ENCODE measurements at places on chromosomes 4 and X.

DNA sequence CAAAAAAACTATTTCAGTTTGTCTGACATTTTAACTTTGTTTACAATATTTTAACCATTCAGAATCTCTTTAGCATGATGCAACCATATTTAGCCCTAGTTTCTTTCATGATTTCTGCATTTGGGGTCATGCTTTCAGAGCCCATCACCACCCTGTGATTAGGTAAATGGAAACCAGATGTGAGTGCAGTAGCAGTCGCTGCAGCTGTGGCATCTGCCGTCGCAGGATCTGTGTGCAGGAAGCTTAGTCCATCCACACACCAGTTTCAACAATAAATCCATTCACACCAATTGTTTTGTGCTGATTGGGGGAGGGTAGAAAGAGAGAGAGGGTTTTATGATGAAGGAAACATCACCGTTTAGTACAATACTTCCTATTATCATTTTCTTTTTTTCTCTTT lies 130.5 kb downstream of the CPEB2 start:
- no peak for DNase-seq

GRCh38 chr4:25624616-25625015 lies 31.0 kb upstream of the SLC34A2 start:
- DNase-seq: no peak

- no peak for DNase-seq
These were observed 74.4 kb upstream of the NAP1L2 start for GRCh38 chrX:73289039-73289438.

DNA sequence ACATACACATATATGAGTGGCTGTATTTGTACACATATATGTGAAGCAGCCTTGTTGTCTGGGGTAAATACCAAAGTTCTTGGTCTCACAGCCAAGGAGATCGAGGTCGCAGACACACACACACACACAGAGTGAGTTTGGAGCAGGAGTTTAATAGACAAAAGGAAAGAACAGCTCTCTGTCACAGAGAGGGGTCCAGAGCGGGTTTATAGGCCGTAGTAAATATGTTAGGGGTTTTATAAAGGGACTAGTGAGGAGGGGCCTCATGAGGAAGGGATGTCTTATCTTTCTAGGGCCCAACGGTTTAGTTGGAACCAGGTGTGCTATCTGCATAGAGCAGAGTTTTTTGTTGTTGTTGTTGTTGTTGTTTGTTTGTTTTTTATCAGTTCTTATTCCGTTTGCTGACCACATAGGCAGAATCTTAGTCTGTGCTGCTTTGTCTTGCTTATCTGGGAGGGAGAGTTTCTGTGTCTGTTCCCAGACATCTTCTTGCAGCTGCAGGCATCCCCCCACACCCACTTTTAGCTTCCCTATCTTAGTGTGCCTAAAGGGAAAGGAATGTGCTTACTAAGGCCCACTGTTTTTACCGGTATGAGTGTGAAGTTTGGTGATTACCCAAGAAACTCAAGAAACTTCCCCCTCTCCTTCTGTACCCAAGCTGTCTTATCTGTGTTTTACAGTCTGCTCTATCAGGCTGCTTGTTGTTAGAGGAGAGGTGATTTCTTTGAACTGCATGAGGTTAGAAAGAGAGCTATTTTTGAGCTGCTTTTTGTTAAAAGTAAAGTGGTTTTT lies 91.9 kb downstream of the TENT5D start:
- DNase-seq: peak; percentile 43

DNA sequence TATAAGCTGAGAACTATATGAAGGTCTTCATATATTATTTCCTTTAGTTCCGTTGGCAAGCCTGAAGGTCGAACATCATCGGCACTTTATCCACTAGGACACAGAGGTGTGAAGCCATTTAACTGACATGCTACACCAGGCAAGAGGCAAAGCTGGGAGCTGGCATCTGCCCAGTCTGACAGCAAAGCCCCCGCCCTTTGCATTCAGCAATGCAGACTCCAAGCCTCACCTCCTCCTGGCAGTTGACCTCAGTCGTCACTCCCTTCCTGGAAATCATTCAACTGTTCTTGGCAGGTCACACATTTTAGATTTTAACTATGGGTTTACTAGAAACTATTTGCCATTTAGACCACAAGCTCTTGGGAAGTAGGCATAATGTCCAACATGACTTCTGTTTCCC lies 135.8 kb upstream of the FRG1 start:
- DNase-seq: no peak

DNA sequence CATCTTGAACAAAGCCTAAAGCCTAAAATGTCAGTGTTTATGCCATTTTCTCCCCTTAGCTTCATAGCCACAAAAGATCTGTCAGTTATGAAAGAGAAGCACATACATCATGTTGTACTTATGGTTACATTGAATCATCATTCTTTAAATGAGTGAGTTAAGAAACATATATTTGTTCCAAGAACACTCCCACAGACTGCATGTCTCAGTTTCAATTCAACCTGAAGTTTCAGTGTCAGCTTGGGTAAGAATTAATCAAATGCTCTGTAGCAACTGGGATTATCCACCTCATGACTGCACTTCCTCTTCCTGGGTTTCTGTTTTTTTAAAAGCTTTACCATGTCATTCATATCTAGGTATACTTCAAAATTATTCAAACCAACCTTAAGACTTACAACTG lies 3.9 kb upstream of the TMPRSS11B start:
- peak; percentile 4 for DNase-seq

DNA sequence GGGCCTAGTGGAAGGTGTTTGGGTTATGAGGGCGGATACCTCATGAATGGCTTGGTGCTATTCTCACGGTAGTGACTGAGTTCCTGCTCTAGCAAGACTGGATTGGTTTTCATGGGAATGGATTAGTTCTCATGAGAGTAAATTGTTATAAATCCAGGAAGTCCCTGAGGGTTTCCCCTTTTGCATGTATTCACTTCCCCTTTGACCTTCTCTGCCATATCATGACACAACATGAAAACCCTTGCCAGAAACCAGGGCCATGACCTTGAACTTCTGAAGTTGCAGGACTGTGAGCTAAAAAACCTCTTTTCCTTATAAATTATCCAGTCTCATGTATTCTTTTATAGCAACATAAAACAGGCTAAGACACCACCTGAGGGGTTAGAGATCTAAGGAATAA lies 529.7 kb upstream of the RPS6KA3 start:
- no peak for DNase-seq

DNA sequence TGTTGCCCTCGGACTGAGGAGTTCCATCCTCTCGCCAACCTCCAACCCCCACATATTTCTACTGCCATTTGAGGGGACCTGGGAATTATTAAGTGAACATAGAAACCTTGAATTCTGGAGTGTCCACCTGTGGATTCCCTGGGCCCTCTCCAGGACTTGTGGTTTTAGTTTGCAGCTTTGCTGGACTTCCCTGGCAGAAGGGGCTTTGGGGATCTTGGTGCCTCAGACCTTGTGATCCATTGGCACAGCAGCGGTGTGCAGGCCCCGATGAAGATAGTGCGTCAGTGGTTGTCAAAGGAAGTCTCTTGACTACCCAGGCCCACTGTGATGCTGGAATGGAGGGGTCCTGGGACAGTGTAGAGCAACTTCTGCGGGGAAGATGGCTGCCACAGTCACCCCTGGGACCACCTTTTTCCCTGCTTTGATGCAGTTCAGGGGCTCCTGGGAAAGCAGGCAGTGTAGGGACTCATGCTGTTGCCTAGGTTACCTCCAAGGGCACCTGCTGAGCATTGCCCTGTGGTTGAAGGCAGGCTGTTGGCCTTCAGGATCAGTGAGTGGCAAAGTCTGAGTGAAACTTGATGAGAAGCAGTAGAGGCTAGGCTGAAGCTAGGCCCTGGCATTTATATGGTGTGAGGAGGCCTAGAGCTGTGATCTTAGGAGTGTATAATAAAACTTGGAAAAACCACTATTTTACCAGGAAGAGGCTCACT lies 2.2 kb downstream of the SLC16A2 start:
- DNase-seq: no peak

GRCh38 chrX:105645667-105646357 lies 176.5 kb upstream of the NRK start:
- no peak for DNase-seq

DNA sequence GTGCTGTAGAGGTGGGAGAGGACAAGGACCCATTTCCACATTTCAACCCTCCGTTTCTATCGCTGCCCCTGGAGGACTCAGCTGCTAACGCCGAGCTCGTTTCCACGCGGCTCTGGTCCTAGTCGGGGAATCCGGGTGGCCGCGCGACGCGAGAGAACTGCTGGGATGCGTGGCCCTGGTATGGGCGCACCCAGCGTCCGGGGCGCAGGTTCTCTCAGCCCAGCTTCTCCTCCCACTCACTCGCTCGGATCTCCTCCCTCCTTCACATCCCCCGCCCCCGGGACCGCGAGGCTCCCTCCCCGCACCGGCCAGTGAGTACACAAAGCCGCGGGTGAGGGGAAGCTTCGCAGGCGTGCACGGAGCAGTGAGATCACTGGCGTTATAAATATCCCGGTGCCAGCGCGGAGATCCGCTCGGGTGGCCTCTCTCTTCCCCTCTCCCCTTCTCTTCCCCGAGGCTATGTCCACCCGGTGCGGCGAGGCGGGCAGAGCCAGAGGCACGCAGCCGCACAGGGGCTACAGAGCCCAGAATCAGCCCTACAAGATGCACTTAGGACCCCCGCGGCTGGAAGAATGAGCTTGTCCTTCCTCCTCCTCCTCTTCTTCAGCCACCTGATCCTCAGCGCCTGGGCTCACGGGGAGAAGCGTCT lies at the start of gene FGF5:
Gene FGF5 (plus strand): TSS at position 412 of the 649 bp plus-strand sequence. CDS start 161 bp downstream, at position 573.
- peak; percentile 89 for DNase-seq

DNA sequence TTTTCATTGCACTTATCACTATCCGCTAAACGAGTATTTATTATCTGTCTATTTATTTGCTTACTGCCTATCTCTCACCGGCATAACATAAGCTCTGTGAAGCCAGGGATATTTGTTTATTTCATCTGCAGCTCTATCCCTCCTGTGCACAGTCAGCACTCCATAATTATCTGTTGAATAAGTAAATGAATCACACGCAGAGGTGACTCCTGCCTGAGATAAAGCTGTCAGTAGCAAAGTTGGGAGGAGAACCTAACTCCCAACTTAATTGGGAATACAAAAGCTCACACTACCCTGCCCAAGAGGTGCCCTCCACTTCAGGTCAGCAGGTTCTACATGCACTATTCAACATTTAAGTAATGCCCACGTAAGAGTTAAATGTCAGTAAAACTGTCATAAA lies 85.7 kb downstream of the CORIN start:
- DNase-seq: no peak

DNA sequence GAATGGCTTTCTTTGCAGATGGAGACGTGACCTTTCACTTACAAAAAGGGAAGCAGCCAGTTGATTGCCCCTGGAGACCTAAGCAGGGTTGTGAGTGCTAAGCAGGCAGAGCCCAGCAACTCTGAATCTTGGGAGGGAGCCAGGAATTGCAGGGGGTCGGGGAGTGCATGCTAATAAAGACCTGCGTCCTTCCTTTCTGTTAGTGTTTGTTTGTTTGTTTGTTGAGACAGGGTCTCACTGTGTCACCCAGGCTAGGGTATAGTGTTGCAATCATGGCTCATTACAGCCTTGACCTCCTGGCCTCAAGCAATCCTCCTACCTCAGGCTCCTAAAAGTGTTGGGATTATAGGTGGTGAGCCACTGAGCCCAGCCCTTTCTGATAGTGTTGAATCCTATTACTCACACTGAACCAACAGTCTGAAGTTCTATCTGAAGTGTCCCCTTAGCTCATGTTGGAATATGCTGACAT lies 137.4 kb downstream of the CEP135 start:
- DNase-seq: no peak

DNA sequence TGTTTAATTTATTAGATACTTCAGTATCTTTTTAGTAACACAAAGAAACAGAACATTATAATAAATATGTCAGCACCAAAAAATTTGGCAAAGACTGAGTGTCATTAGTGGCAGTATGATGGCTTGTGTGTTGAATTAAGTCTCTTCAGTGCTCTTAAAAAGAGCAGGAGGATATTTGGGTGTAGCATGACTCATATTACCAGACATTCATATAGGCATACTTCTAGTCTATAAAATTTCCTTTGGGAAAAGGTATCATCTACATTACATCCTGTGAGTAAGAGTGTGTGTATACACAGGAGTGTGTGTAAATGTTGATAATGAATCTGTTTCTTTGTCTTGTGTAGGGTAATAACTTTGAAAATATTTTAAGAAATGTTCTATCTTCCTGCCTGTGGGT lies 135.7 kb downstream of the CNKSR2 start:
- peak; percentile 18 for DNase-seq

- no peak for DNase-seq
These were observed 348.0 kb downstream of the FSTL5 start for GRCh38 chr4:161815841-161816240.

GRCh38 chrX:136711147-136711546 lies 63.2 kb downstream of the CD40LG start:
- peak; percentile 50 for DNase-seq

- peak; percentile 43 for DNase-seq
These were observed 1.6 kb downstream of the RCHY1 start for GRCh38 chr4:75512386-75513211.

DNA sequence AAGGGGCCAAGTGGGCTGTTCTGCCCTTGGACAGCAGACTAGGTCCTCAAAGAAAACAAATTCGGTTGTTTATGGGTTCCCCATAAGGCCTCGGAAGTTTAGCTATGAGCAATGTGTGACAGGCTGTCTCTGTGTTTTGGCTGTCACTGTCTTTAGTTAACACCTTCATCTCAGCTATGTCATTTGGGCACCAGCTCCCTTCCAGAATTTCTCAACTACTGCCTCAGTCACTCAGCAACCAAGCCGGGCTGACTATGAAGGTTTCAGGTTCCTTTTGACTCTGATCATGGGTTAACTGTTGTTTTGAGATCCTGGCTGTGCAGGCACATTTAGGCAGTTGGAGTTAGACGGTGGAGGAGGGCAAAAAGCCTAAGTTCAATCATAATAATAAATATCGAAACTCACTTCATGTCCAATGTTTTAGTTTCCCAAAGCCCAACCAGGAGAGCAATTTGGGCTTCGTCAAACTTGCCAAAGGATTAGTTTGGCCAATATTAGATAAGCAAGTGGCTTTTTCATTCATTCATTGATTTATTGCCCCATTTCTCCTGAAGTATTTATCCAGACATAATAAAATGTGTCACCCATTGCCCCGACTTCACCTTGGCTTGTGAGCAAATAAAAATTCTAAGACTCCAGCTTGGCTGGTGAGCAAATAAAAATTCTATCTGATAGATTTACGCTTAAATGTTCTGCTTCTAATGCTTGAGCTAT lies 9.1 kb upstream of the PAGE1 start:
- no peak for DNase-seq

Data from fibroblast of pulmonary artery (primary cell).